ENCODE measurements at places on chromosomes 12 and 14.

GRCh38 chr14:95699412-95699811, 13.2 kb downstream of the TCL1B start:
- no peak for DNase-seq
- peaks cover 26% of the 10 kb centered on the region for H3K27me3 ChIP-seq
- peaks cover 10% of the 10 kb centered on the region for H3K4me1 ChIP-seq

GRCh38 chr14:66853311-66853710, 335.9 kb upstream of the GARIN2 start:
- H3K27ac ChIP-seq = no peak overlapping the region
- no peak overlapping the region for H3K4me3 ChIP-seq
- no peak for DNase-seq
- H3K36me3 ChIP-seq = no peaks in the 10 kb centered on the region
- no peaks in the 10 kb centered on the region for H3K4me1 ChIP-seq

DNA sequence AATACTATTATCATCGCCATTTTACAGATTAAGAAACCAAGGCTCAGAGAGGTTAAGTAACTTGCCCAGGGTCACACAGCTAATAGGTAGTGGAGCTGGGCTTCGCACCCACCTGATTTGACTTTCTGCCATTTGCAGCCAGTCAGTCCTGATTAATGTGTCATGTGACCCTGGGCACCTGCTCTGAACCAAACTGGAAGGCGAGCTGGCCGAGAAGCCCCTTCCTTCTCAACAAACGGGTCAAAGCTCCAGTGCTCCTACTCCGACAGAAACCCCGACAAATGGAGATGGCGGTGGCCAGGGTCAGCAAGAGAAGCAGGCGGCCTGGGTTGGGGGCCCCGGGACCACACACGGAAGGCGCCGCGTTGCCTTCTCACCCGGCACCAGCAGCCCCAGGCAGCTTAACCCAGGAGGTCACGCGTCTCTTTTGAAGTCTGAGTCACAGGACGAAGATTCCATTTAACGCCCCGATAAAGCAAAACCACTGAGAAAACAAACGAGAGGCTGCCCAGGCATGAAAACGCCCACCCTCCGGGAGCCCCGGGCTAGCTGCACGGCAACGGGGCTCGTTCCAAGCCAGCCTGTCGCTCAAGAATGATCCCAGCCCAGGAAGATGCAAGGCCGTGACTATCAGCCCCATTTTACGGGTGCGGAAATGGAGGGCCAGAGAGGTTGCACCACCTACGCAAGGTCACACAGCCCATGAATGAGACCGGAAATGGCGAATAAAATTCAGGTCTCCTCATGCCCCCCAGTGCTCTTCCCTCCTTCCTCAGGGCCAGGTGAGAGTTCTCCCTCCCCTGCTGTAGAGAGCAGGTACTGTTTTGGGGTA, 124.8 kb downstream of the SCARB1 start:
- H3K27ac ChIP-seq = peak overlapping the region; percentile 45
- peak; percentile 58 for DNase-seq
- peaks cover 61% of the 10 kb centered on the region for H3K4me1 ChIP-seq

DNA sequence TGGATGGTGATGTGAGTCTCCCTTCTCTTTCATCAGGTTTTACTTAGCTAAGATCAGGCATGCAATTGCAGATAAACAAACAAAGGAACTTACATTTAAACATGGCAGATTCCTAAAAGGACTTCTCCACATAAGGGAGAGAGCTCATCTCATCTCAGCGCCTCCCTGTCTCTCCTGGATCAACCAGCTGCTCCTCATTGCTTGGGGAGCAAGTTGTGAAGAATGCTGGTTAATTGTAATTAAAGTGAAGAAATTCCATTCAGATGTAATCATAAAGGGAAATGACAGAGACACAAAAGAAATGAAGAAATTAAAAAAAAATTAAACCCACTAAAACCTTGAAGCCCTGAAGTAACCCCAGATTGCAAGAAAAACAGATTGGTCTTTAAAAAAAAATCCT, 104.4 kb upstream of the DIO2 start:
- peaks cover 26% of the 10 kb centered on the region for H3K4me1 ChIP-seq
- DNase-seq = no peak
- H3K27ac ChIP-seq = no peak overlapping the region
- no peaks in the 10 kb centered on the region for H3K27me3 ChIP-seq
- H3K36me3 ChIP-seq = peaks cover 11% of the 10 kb centered on the region

DNA sequence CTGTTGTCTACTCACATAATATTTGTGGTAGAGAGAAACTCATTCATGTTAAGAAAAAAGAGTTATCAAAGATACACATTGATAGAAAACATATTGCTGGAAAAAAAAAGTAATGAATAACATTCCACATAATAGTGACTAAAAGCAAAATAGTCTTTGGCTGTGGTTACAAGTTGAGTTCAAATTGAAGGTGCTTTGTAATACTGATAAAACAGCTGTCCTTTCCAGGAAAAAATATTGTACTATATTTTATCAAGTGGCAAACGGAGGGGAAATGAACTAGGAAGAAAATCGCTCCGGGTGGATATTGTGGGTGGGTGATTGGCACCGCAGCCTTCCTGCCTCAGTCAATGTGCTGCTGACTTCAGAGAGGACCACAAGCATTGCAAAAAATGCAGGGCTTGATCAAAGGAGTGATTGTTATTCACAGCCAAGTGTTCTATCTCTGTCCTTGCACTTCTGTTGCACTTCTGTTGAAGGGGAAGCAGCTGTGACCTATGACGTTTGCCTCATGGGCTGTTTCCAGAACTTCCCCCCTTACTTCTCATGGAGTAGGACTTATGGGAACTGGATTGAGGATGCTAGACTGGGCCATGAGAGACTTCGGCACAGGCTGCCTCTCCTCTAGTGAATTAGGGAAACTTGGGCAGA, 114.4 kb downstream of the VRK1 start:
- peaks cover 5% of the 10 kb centered on the region for H3K4me1 ChIP-seq
- H3K27me3 ChIP-seq = peaks cover 15% of the 10 kb centered on the region
- peaks cover 46% of the 10 kb centered on the region for H3K36me3 ChIP-seq
- H3K27ac ChIP-seq = no peak overlapping the region

DNA sequence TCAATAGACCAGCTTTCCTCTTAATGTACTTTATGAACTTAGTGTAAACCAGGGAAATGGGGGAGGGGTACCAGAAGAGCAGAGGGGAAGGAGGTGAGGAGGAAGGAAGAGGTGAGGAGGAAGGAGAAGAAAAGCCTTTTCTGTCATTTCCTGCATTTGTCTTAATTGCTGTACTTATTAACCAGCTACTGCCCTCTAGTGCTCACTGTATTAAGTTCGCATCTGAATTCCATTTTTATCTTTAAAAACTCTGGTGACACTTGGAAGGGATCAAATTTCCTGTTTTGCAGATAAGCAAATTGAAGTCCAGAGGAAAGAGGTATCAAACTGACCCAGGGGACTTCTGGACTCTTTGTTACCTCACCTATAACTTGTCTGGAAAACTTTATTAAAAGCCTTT, 22.2 kb downstream of the MANSC1 start:
- H3K27ac ChIP-seq = no peak overlapping the region
- DNase-seq = no peak
- peaks cover 35% of the 10 kb centered on the region for H3K4me1 ChIP-seq
- no peak overlapping the region for H3K4me3 ChIP-seq

- no peak for DNase-seq
- H3K4me3 ChIP-seq = no peak overlapping the region
- no peaks in the 10 kb centered on the region for H3K4me1 ChIP-seq
- peaks cover 61% of the 10 kb centered on the region for H3K36me3 ChIP-seq
Measured at GRCh38 chr12:57330992-57331391, 80.0 kb upstream of the STAC3 start.

- DNase-seq = no peak
- H3K36me3 ChIP-seq = no peaks in the 10 kb centered on the region
- H3K4me1 ChIP-seq = peaks cover 19% of the 10 kb centered on the region
- H3K4me3 ChIP-seq = no peak overlapping the region
- H3K27me3 ChIP-seq = no peaks in the 10 kb centered on the region
- peak overlapping the region; percentile 64 for H3K27ac ChIP-seq
Measured at GRCh38 chr14:95197551-95197950, 40.2 kb upstream of the DICER1 start.

DNA sequence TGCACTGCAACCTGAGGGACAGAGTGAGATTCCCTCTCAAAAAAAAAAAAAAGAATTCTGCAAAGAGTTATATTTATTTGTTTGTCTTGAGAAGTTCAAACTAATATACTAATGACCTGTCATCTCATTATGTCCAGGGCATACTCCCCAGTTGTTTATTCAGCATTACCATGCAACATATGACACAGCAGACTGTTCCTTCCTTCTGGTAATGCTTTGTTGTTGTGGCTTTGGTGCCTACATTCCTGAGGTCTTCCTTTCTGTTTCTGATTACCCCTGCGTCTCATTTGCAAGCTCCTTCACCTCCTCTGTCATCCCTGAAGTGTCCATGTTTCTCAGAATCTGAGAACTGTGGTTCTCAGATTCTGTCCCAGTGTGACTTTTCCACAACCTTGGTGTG, 55.3 kb downstream of the DERA start:
- peaks cover 23% of the 10 kb centered on the region for H3K4me1 ChIP-seq
- peaks cover 40% of the 10 kb centered on the region for H3K36me3 ChIP-seq
- H3K27ac ChIP-seq = peak overlapping the region; percentile 68
- no peaks in the 10 kb centered on the region for H3K27me3 ChIP-seq

- H3K36me3 ChIP-seq = peaks cover 13% of the 10 kb centered on the region
- no peak overlapping the region for H3K4me3 ChIP-seq
- peaks cover 48% of the 10 kb centered on the region for H3K4me1 ChIP-seq
Measured at GRCh38 chr12:54412786-54413185, 6.3 kb downstream of the ITGA5 start.

GRCh38 chr14:61417141-61417540, 95.8 kb downstream of the PRKCH start:
- H3K4me1 ChIP-seq = peaks cover 14% of the 10 kb centered on the region
- no peaks in the 10 kb centered on the region for H3K36me3 ChIP-seq
- DNase-seq = no peak
- H3K27me3 ChIP-seq = peaks cover 4% of the 10 kb centered on the region
- H3K27ac ChIP-seq = no peak overlapping the region

GRCh38 chr12:124779161-124780141, 84.2 kb downstream of the SCARB1 start:
- H3K4me1 ChIP-seq = peaks cover 4% of the 10 kb centered on the region
- no peak overlapping the region for H3K4me3 ChIP-seq
- H3K27me3 ChIP-seq = peaks cover 3% of the 10 kb centered on the region
- no peak for DNase-seq
- H3K36me3 ChIP-seq = peaks cover 4% of the 10 kb centered on the region

DNA sequence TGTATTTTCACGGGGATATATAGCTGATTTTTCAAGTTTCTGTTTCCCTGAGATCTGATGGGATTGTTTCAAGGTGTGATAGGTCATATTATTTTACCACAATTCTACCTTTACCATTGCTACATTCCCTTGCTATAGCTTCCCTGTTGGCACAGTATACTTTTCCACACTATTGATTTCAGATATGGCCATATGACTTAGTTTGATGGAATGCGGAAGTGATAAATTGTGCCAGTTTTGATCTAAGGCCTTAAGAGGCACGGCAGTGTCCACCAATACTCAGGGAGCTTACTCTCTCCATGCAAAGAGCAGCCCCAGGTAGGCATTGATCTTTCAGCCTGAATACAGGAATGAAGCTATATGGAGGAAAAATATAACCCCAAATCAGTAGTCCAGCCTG, 315.7 kb downstream of the SLC16A7 start:
- H3K27ac ChIP-seq = no peak overlapping the region
- no peaks in the 10 kb centered on the region for H3K4me1 ChIP-seq
- no peak overlapping the region for H3K4me3 ChIP-seq
- DNase-seq = no peak

DNA sequence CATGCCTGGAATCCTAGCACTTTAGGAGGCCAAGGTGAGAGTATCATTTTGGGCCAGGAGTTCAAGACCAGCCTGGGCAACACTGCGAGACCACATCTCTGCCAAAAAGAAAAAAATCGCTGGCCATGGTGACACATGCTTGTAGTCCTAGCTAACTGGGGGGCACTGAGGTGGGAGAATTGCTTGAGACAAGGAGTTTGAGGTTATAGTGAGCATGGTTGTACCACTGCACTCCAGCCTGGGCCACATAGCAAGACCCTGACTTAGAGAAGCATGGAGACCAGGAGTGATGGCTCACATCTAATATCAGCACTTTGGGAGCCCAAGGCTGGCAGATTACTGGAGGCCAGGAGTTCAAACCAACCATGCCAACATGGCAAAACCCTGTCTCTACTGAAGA, 9.2 kb downstream of the PTGES3 start:
- peak overlapping the region; percentile 92 for H3K27ac ChIP-seq
- DNase-seq = no peak
- peaks cover 78% of the 10 kb centered on the region for H3K36me3 ChIP-seq
- H3K4me1 ChIP-seq = peaks cover 2% of the 10 kb centered on the region
- no peak overlapping the region for H3K4me3 ChIP-seq
- no peaks in the 10 kb centered on the region for H3K27me3 ChIP-seq

DNA sequence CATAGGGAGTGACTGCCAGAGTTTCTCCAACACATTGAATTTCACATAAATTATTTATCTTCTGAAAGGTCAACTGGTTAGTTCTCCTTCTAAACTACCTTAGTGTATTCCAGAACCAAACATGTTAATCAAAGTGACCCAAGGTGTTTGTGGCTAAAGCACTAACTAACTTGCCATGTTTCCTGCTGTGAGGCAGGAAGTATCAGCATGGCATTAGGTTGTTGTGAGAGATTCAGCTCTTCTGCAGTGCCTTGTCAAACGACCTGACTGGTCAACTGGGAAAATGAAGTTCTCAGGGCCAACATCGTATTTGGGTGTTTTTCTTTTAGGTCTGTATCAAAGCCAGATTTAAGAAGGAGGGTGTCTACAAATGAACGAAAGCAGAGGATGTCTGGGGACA, 448.1 kb downstream of the APAF1 start:
- H3K4me3 ChIP-seq = no peak overlapping the region
- DNase-seq = no peak
- H3K27ac ChIP-seq = no peak overlapping the region
- peaks cover 9% of the 10 kb centered on the region for H3K4me1 ChIP-seq
- H3K36me3 ChIP-seq = no peaks in the 10 kb centered on the region
- H3K27me3 ChIP-seq = no peaks in the 10 kb centered on the region

- no peak overlapping the region for H3K27ac ChIP-seq
- DNase-seq = no peak
- H3K36me3 ChIP-seq = no peaks in the 10 kb centered on the region
- peaks cover 10% of the 10 kb centered on the region for H3K4me1 ChIP-seq
- peaks cover 3% of the 10 kb centered on the region for H3K27me3 ChIP-seq
Measured at GRCh38 chr12:6241495-6241894, 41.3 kb downstream of the CD9 start.

DNA sequence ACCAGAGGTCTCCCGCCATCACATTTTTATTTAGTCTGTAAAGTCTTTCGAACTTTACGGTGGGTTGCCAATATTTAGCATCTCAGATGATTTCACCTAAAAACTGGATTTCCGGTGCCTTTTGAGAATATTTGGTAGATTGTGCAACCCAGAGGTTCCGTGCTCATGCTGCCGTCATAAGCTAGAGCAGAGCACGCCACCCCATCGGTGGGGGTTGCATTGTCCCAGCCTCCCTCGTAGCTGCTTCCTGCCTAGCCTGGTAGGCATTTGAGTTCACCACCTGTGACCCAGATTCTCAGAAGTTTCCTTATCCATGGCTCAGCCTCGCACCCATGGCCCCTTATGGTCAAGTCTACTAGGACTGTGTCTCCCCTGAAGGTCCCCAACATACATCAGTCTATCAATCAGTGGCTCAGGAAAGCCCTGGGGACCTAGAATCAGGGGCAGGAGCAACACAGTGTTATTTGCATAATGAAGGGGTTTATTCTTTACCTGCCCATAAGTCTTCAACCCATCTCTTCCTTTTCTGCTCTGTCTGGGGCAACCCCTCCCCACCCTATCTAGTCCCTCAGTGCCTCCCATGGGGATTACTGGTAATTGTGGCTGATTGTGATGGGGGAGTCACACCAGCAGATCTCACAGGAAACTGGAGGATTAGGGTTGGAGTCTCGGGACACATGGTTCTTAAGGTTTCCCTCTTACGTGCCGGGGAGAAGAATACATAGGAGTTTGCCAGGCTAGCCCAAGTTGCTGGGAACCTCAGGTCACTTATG, 152.3 kb downstream of the PHETA1 start:
- H3K4me3 ChIP-seq = no peak overlapping the region
- no peak overlapping the region for H3K27ac ChIP-seq
- peaks cover 3% of the 10 kb centered on the region for H3K4me1 ChIP-seq
- H3K36me3 ChIP-seq = no peaks in the 10 kb centered on the region
- no peak for DNase-seq

Measured in nephron progenitor cell (in vitro differentiated cells).